Globus pallidus (tissue), 1 donor: ENCODE measurements at places on chromosomes 4 and X.

DNA sequence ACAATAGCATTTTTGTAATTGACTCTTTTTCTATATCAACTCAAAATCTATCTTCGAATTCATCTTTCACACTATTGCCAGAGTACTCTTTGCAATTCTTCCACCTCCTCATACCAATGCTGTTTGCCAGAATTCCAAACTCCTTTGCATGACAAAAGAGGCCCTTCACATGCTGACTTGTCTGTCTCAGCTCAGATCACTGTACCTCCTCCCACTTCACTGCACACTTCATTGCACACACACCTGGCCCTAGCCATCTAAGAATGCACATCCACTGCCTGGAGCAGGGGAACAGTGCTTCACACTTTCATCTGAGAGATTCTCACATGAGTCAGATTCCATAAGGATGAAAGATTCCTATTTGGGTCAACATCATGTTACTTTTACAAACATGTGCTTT is 56.5 kb downstream of the PRDM5 start:
- DNase-seq: no peak

GRCh38 chr4:37847311-37847884 is 20.9 kb downstream of the PGM2 start:
- DNase-seq: no peak

DNA sequence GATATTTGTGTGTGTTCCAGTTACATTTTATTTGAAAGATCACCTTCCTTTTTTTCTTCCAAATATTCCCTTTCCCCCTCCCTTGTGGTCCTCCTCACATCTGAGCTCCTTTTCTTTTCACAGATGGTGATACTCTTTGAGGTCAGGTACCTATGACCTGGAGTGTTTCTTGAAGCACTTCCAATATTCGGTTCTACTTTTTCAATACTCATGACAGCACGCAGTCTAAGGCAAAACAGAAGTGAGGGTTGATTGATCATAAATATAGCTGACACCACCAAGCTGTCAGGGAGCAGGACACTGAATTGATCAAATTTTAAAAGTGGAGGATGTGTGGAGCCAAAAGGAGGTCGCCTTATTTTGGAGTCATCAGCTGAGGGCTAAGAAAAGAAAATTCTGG is 334.4 kb upstream of the MAGEB2 start:
- DNase-seq: no peak

- no peak for DNase-seq
Observed at GRCh38 chr4:171718665-171719064, 94.5 kb upstream of the GALNTL6 start.

- DNase-seq: no peak
Observed at GRCh38 chr4:1175635-1176229, 3.3 kb upstream of the SPON2 start.

DNA sequence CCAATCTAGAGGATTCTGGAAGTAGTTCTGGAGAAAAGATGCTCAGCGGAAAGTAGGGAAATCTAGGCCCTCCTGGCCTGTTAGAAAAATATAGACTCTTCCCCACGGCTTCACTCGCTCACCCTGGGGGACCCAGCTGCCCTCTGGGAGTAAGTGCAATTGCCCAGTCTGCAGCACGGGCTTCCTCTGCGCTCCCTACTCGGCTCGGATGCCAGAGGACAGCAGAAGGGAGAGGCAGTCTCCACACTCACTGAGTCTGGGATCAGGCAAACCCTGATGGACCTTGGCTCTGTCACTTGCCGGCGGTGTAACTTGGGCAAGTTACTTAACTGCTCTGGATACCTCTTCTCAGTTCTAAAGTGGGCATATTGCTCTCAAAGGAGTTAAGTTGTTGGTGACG is 2.1 kb downstream of the SHISA3 start:
- no peak for DNase-seq

DNA sequence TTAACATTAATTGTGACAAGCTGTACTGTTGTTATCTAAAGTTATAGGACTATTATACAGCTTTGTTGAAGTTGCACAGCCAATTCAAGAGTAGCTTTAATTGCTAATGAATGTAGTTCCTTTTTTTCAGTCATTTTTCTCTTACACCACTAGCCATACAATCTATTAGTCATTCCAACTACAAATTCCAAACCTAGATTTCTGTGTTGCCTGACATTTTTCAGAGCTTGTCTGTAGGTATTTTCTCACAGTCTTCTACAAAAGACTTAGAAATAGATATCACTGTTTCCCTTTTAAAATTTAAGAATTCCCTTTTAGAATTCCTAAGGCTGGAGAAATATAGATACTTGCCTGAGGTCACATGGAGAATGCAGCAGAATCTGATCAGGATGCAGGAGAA is 307.0 kb upstream of the HS3ST1 start:
- DNase-seq: no peak

DNA sequence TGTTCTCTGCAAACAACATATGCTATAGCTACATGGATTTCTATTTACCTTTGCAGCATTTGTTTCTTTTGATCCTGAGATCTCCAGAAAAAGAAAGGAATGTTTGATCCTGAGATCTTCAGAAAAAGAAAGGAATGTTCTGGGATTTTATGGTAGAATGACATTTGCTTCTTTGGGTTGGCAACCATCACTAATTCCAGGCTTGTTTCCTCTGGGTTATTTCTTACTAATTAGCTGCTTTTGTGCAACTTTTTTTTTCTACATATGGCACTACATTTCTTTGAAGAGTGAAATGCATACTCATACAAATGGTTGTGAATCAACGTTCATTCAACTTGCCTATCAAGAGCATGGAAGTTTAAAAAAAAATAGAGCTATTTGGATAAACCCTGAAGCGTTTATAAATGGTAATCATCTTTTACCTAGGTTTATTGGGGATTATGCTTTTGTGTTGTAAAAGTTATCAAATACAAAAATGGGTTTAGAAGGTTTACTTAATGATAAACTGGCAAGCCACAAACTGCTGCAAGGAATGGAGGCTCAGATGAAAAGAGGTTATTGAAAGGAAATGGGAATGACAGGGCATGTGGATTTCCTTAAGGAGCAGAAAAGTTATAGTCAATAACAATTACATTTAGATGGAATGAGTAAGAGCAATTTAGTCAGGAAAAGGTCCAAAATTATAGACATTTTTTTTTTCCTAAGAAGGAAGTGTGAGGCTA is 95.6 kb upstream of the PCDH18 start:
- no peak for DNase-seq

DNA sequence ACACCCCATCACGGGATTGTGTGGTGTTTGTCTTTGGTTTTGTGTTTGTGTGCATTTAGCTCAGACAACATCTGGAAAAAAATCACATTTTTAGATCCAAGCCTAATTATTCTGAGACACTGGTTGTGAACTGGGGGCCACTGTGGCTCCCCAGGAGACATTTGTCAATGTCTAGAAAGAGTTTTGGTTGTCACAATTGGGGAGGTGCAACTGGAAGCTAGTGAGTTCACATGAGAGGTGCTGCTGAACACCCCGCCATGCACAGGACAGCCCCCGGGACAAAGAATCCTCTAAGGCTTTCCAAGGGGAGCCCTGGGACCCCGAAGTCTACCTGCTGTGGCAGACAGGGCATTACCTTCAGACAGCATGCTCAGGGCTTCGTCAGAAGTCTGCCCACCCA is 26.5 kb downstream of the GPR143 start:
- DNase-seq: no peak

- no peak for DNase-seq
Observed at GRCh38 chr4:6465955-6466354, 6.5 kb downstream of the PPP2R2C start.

- no peak for DNase-seq
Observed at GRCh38 chr4:87356832-87357526, 34.0 kb downstream of the HSD17B11 start.

DNA sequence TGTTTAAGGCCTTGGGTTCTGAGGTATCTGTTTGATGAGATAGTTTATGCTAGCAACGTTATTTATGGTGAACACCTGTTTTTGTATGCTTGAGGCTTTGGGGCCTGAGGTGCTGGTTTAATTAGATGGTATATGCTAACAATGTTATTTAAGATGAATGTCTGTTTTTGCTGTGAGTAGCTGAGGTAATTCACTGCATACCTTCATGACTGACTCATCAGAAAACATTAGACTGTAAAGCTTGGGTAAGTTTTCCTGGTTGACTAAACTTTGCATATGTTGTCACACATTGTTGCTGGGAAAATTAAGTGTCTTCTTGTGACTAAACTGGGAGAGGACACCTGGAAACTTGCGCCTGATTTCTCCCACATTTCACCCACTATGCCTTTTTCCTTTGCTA is 1026.6 kb downstream of the RAPGEF2 start:
- no peak for DNase-seq

DNA sequence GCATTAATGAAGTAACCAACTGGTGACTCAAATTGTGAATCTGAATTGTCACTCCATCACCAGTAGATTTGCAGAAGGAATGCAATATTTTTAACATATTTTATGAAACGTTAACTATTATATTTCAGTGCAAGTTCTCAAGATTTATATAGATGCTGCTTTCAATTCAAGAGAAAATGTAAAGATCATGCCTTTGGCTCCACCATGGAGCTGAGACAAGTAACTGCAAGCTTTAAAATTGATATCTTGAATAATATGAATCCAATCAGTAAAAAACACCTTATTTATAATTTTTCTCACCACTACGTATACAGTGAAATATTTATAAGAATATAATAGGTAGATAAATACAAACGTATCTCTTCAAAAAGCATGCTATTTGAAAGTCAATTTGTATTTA is 27.8 kb upstream of the GALNTL6 start:
- DNase-seq: no peak

DNA sequence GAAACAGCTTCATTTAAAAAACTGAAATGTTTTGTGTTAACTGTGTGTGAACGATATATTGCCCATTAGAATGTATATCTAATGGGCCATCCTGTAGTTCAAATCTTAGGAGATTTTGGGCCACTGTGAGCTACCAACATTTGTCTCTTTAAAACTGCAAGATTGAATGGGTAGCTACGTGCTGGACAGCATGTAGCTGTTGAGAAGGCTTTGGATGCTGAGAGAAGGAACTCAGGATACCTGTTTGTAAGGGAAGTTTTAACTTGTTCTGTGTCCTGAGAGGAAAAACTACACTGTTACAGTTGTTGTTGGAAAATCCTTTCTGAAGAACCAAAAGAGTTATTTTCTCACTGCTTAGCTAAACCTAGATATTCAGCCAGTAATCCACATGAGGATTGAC is 45.9 kb downstream of the PDLIM5 start:
- no peak for DNase-seq

GRCh38 chr4:183909801-183910200 is 4.7 kb downstream of the STOX2 start:
- no peak for DNase-seq

GRCh38 chrX:39779952-39780783 is 317.6 kb downstream of the BCOR start:
- no peak for DNase-seq

GRCh38 chrX:11597479-11597878 is 68.2 kb downstream of the ARHGAP6 start:
- no peak for DNase-seq

GRCh38 chrX:53606456-53606855 is 80.1 kb downstream of the HUWE1 start:
- DNase-seq: no peak

DNA sequence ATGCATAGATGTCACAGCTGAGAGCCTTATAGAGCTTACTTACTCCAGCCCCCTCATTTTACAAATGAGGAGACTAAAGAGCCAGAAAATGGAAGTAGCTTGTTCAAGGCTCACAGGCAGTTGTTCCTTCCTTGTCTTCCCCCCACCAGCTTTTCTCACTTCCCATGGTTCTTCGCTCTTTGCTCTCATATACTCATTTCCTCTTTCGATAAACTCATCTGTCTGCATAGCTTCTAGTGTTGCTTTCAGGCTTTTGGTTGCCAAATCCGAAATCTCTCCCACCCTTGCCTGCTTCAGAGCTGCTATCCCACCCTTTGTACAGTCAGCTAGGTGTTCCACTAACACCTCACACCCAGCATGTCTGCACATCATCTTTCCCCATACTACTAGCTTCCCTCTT is 25.0 kb upstream of the GJB1 start:
- peak; percentile 10 for DNase-seq

GRCh38 chr4:87982036-87982435 is 6.5 kb downstream of the SPP1 start:
- no peak for DNase-seq

- DNase-seq: no peak
Observed at GRCh38 chr4:175509320-175509719, 302.7 kb downstream of the GPM6A start.

- DNase-seq: no peak
Observed at GRCh38 chrX:16931371-16931770, 15.1 kb upstream of the REPS2 start.

GRCh38 chr4:63459329-63459728 is 949.9 kb downstream of the TECRL start:
- DNase-seq: no peak

GRCh38 chr4:153036931-153037482 is 100.9 kb downstream of the FHDC1 start:
- no peak for DNase-seq

DNA sequence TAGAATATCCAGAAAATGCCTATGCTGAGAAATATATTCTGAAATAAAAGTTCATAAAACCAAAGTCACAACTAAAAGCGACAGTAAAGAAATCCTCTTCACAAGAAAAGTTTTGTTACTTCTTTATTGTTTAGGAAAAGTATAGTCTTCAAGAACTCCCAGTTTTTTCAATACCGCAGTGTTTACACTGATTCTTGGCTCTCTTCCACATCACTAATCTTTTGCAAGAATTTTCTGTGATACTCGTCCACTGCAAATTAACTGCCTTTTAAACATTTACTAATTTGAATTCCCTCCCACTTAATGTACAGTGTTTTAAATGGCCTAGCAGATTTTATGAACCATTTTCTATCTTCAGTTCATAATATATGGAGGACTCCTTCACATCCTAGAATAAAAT is 65.1 kb downstream of the HPGDS start:
- no peak for DNase-seq

- no peak for DNase-seq
Observed at GRCh38 chr4:6763330-6763851, 19.1 kb upstream of the KIAA0232 start.

DNA sequence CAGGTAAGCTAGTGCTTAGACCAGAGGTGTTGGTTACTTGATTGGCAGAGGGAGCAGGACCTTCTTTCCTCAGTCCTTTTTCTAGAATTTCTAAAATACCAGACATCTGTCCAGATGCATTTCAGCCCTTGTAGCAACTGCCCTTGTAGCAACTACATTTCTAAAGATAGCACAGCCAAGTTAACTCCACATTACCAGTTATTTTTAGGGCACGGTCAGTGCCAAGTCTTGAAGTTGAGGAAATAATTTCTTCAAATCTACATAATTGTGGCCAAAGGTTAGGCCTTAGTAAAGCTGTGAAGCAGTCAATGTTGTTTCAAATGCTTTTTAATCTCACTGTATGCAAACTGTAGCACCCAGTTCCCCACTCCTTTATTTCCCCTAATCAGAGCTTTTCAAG is 62.9 kb downstream of the MID1IP1 start:
- DNase-seq: no peak
